ENCODE measurements at places on chromosomes 16 and 17.

DNA sequence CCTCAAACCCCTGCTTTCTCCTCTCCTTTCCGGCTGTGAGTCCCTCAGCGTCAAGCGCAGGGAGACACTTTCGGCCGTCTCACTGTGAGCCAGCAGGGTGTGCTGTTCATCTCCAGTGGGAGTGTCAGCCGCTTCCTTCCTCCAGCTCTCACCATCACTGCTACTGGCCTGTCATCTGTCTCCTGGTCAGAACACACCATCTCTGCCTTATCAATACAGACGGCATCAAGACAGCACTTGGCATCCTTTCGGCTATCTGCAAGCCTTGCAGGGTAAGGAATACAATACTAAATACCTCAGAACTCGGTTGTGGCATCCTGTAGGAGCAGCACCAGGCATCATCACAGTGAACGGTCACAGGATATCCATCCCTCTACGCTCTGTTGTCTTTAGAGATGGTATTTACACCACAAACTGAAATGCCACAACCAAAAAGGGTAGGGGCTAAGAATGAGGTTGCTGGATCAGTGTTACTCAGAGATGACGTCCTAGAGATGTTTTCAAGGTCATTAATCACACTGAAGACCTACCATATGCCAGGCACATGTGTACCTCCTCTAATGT lies 20.7 kb upstream of the CMTM4 start:
- DNase-seq: no peak

DNA sequence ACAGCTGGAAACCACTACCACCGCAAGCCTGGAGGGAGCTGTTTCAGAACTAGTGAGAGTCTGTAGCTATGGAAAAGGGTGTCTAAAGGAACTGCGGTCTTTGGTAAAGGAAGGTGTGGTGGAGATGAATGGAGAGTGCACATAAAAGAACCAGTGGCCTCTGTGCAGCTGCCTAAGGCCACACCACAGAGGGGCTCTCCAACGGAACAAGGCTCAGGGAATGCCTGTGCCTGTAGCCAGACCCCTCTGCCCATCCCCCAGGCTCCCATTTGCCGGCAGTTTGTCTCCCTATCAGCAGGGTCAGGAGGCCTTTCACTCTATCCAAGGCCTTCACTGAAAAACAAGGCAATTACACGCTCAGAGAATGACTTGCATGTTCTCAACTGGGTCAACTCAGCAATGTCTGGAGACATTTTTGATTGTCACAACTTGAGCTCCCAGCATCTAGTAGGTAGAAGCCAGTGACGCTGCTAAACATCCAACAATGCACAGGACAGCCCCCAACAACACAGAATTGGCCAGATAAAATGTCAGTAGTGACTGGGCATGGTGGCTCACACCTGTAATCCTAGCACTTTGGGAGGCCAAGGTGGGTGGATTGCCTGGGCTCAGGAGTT lies 3.3 kb upstream of the FDXR start:
- no peak for DNase-seq

- DNase-seq: no peak
These were observed 58.5 kb downstream of the OR1D5 start for GRCh38 chr17:3004925-3005324.

- DNase-seq: no peak
These were observed 18.8 kb upstream of the BMERB1 start for GRCh38 chr16:15415511-15415985.

DNA sequence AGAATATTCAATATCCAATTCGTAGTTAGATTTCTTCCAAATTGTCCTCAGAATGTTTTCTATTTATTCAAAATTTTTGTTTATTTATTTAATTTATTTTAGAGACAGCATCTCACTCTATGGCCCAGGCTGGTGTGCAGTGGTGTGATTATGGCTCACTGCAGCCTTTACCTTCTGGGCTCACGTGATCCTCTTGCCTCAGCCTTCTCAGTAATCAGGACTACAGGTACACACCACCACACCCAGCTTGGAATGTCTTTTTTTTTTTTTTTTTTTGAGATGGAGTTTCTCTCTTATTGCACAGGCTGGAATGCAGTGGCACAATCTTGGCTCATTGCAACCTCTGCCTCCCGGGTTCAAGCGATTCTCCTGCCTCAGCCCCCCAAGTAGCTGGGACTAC lies 3.5 kb upstream of the DRG2 start:
- no peak for DNase-seq

GRCh38 chr16:30358577-30358936 lies 3.4 kb upstream of the CD2BP2 start:
- DNase-seq: no peak

DNA sequence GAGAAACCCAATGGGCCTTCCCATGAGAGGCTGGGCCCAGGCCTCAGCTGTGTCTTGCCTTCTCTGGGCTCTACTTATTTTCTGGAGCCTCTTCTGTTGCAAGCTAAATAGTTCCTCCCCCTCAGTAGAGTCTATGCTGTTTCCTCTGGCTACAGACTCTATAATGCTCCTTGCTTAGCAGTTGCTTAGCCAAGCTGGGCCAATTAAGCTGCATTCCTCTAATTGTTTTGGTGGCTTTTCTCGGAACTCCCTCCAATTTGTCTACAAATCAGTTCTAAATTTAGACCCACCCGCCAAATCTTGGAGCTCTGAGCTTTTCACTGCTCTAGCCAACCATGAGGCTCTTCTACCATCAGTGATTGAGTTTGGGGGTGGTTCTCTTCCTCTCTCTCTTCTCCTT lies 302.7 kb upstream of the ASIC2 start:
- DNase-seq: no peak

DNA sequence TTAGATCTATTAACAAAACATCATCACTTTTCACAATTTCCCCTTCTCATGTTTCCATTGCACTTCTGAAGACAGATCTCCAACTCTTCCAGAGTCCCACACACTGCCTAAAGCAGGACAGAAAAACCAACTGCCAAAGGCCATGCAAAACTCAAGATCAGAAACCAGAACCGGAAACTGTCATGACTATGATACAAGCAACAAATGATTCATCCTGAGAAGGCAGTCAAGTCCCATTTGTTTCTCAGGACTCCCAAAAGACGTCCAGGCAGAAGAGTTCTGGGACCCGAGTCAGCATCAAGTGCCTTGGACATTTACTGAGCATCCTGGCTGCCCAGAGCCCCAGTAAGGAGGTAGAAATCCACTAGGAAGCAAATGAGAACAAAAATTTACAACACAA lies 38.8 kb downstream of the ERN1 start:
- DNase-seq: no peak

- DNase-seq: no peak
These were observed 2.3 kb downstream of the MRC2 start for GRCh38 chr17:62629556-62630364.

DNA sequence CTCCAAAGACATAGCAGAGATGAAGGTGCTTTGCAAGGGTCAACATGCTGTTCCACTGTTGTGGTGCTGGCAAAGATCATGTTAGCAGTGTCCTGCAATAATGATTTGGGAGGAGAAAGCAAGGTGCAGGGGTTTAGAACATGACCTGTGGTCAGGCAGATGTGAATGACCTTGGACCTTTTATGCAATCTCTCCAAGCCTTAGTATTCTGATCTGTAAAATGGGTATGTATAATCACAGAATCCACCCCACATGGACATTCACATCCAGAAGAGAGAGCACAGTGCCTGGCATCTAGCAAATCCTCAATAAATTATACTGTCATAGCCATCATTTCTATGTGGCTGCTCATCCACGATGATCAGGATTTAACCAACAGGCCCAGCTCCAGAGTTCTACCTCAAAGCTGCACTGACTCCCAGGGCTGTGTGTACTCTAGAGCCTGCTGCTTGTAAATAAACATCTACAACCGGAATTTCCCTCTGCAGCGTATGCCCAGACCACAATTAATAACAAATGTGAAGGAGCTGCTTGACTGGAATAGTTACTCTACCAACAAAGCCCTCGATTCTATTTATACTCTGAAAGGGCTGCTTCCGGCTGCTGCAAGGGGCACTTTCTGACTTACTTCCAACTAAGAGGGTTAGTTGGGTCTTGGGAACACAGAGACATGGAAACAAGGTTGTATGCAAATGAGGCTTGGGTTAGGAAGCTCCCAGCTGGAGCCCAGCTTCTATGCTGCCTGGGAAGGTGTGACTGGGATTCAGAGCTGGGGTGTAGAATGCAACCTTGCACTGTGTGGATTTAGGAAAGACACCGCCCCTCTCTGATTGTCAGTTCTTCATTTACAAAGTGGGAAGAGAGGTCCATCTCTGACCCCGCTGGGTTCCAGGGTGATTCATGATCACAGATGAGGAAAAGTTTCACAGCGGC lies 265.2 kb downstream of the XYLT1 start:
- no peak for DNase-seq

DNA sequence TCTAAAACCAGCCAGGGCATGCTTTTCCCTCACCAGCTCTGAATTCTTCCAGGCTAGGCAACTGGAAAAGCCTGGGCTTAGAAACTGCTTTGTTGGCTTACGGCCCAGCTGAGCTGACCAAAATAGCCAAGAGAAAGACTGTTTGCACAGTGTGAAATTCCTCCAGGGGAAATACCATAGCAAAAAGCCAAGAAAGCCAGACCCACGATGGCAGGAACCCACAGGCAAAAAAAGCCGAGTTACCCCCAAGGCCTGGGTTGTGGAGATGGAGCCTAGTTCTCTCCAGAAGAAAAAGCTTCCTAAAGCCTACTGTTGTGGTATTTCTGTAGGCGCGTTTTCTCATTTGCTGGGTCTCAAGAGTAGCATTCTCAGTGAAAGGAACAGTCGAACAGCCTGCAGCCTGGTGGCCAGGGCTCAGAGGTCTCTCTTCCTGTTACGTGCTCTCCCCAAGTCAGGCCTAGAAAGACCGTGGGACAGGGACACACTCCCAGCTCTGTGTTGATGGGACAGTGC lies 9.2 kb downstream of the SP2 start:
- no peak for DNase-seq

DNA sequence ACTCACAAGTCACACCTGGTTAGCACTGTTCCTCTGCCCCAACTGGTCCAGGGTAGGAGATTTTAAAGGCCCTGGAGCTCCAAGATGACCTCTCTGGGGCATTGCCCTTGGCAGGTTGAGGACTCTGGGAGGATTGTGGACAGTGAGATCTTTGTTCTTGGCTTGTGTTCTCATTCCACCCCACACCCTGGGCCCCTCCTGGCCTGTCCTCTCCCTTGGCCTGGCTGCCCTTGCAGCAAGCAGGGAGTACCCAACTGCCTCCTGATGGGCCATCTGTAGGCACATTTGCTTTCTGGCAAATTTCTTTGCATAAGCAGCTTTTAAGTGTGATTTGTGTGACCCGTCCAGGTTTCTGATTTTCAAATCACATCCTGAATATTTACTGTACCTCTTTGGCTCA lies 239.6 kb downstream of the UTP18 start:
- DNase-seq: no peak

- no peak for DNase-seq
These were observed 14.7 kb downstream of the TMEM11 start for GRCh38 chr17:21199311-21199710.

GRCh38 chr17:21475571-21475970 lies 99.4 kb downstream of the KCNJ12 start:
- no peak for DNase-seq

DNA sequence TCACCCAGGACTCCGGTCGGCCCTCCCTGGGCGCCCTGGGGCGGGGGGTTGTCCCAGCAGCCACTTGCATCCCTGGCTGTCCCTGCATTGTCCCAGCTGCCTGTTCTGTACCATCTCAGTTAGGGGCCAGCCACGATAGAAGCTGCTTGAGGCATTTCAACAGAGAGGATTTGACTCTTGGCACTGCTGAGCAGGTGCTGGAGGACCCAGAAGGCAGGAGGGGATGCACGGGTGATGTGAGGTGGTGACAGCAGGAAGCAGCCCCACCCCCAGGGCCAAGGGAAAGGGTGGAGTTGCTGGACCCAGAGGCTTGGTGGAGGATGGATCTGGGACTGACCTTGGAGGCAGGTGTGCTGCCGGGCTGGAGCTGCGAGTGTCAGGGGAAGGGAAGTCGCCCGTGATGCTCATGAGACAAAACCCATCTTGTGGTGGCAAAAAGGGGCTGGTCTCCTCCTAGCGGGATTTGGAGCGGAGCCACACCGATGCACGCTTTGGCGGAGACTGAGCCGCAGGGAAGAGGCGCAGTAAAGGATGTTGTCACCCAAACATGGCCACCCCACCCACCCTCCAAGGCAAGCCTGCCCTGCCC lies 188.0 kb upstream of the GSE1 start:
- DNase-seq: peak; percentile 75

All from NCI-H1105 (cell line).